ENCODE measurements at places on chromosomes 12 and 14.

- DNase-seq = no peak
These were observed 159.9 kb upstream of the HIF1A start for GRCh38 chr14:61535458-61535857.

DNA sequence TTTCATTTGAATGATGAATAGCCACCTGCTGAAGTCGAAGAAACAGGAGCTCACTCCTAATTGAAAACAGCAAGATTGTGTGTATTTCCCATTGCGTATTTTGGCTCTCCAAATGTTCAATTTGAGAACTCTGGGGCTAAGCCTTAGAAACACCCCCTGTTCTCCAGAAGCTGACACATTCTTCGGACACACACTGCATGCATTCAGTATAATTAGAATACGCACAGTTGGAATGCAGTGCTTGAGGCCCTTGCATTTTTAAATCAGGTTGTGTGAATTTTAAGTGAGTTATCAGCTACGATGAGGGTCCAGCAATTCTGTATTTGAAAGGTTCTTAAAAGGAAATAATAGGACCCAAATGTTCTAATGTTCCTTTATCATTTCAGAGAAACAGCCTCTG is 103.8 kb downstream of the PRKD1 start:
- no peak for DNase-seq

DNA sequence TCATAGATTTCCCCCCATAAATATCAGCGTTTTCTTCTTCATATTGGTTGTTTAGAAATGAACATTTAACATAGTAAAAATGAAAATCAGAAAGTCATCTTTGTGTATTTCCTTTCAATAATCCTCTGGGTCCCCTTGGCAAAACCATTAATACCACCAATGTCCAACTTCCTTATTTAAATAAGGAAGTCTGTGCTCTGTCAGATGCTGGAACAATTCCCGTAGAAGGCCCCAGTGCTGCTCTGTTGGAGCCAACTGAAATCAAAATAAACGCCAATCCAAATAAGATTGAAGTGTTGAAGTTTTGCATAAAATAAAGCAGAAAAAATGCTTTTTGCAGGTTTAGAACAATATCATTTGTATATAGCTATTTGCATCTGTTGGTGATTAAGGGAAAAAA is 93.1 kb downstream of the PPM1H start:
- DNase-seq = peak; percentile 82

- DNase-seq = no peak
These were observed 2.1 kb downstream of the TDP1 start for GRCh38 chr14:89957791-89958190.

GRCh38 chr12:125685915-125686314 is 620.7 kb downstream of the AACS start:
- no peak for DNase-seq

DNA sequence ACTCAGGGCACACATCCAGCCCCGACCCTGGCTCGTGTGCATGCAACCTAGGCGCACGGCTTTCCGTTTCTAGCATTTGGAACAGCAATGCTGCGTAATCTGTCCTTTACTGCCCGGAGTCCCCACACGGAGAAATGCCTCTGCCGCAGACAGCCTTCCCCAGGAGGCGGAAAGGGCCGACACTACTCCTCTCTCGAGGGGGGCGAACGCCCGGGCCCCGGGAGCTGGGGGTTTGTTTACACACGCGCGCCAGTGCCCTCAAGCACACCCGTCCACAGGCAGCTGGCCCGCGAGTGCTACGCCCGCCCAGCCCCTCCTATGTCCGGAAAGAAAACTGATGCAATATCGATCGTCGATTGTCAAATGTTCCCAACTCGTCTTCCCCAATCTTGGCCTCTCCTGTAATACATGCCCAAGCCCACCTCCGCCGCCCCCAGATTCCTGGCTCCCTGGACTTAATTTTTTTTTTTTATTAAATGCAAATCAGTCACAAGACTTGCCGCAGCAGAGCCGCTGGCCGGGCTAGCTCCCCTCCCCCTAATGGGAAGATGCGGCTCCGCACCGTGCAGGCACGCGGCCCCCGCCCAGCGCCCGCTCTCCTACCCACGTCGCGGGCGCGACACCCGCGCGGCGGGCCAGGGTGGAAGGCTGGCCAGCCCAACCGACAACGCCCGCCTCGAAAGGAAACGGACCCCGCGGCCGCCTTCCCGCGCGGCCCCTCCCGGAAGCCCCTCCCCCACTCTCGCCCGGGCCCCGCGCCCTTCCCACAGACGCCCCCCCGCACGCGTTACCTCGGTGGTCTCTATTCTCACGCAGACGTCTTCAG is 642 bp downstream of the SLC38A2 start:
- no peak for DNase-seq

DNA sequence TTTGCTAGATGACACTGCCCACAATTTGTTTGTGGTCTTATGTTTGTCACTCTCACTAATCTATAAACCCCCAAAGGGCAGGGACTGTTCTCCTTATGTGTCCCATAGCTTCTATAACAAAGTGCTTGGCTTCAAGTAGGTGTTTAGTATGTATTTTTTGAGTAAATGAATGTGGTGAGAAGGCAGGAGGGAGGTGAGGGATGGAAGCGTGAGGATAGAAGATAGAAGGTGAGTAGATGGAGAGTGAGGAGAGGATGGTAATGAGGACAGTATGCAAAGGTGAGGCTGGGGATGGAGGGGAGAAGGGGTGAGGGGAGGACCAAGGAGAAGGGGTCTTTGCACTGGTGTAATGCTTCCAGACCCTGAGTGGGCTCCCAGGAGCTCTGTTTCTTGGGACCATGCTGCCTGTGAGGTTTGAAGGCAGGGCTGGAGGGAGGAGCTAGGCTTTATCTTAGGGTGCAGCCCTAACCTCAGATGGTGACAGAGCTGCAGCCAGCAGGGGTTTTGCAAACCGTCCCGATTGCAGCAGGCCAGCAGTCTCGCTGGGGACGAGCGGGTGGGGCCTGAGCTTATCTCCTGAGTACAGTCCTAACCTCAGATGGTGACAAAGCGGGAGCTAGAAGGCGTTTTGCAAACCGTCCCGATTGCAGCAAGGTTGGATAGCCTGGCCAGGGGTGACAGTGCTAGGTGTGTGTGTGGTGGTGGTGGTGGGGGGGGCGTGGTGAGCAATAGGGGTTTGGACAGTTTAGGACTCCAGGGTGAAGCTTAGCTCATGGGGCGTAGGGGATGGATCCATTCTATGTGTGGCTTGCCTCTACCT is 6.5 kb downstream of the CEBPE start:
- DNase-seq = no peak

DNA sequence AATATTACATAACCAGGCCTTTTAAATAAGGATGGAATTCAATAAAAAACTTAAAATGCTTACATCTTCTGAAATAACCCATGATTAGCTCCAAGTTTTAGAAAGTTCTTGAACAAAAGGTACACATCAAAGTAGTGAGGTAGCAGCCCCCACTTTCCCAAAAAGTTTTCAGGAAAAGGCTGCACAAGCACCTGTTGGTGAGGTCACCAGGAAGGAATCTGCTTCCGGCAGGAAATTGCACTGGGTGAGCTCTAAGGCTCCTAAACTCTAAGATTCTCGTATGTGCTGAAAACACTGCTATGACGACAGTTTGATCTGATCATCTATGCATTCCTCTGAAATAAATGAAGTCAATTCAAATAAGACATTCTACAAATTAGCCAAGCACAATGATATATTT is 34.3 kb upstream of the TTC7B start:
- no peak for DNase-seq

DNA sequence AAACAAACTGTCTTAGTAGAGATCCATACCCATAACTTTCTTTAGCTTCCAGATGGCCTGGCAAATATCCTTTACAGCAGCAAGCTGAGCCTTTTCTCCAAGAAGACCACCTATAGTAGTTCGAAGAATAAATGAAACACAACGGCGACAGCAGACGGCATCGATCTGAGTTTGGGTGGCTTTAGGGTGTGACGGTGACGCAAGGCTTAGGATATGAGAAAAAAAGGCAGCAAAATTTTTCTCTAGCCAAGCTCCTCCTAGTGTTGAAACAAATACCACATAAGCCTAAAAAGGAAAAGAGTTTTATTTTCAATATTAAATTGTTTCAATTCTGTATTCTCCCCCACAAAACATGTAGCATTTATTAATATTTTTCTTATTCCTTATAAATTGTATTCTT is 33.3 kb downstream of the HEATR5A start:
- no peak for DNase-seq

DNA sequence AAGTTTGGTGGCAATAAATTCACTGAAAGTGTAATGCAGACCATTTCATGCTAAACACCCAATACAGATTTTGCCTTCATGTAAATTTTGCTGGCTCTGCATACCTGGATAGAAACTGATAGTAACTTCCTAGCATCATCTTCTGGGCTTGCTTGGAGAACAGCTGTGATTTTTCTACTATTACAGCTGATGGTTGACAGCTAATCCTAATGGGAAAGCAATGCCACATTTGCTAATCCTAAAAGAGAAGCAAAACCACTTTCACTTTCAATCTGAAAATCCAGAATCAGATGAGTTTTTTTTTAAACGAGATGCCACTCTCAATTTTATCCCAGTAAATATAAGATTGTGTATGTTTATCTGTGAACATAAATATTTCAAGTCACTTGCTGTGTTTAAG is 1035.9 kb downstream of the TRHDE start:
- no peak for DNase-seq

- no peak for DNase-seq
These were observed 1.4 kb downstream of the GUCY2C start for GRCh38 chr12:14694970-14695369.

- no peak for DNase-seq
These were observed 8.7 kb downstream of the DNAI7 start for GRCh38 chr12:25186038-25186787.

GRCh38 chr12:12983420-12984035 is 16.5 kb downstream of the HEBP1 start:
- DNase-seq = no peak

- no peak for DNase-seq
These were observed 57.7 kb downstream of the ADGRD1 start for GRCh38 chr12:131011165-131012079.

DNA sequence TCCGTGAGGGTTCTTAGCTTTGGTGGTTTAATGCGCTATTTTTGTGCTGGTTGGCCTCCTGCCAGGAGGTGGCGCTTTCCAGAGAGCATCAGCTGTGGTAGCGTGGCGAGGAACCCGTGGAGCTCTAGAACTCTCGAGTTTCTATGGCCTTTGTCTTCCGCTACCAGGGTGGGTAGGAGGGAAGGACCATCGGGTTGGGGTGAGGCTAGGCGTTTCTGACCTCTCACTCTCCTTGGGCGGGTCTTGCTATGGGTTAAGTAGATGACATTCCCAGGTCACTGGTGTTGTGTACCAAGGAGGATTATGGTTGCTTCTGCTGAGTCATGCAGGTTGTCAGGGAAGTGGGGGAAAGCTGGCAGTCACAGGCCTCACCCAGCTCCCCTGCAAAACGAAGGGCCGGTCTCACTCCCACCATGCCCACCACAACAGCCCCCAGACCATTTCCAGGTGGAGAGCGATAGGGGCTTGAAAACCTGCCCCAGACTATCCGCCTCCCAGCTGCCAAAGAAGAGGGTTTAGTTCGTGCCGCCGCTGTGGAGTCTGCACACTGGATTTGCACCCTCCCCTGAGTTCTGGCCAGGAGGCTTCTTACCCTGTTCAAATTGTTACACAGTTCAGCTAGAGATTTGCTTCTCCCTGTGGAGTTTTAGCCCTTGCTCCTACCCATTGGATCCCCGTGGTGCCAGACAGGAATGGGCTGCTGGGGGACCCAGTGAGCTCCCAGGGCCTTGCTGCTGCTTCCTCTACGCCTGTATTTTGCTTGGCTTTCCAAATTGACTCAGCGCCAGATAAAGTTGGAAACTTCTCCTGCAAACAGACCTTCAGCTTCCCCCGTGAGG is 21.9 kb downstream of the RNFT2 start:
- no peak for DNase-seq

- DNase-seq = no peak
These were observed 614.1 kb downstream of the SLC16A7 start for GRCh38 chr12:60209933-60210332.

DNA sequence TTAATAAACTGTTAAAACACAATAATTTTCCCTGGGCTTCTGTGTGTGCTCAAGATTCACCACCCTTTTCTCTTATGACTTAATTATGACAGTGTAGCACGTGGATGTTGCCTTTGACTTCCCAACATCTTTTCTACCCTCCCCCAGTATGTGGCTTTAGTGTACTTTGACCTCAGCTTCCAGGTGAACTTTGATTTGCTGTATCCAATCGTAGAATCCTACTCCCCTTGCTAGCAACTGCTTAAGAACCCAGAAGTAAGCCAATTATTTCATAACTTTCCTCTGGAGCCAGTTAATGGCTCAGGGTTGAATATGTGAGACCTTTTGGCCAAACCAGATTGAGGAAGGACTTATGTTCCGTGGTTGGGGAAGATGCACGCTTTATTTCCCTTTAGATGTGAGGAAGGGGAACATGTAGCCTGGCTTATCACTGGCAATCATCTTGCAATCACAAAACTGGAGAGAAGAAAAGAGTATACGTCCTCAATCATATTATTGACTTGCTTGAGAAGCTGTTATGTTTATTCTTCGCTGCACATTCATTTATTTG is 259.6 kb upstream of the ATP2B1 start:
- DNase-seq = no peak

DNA sequence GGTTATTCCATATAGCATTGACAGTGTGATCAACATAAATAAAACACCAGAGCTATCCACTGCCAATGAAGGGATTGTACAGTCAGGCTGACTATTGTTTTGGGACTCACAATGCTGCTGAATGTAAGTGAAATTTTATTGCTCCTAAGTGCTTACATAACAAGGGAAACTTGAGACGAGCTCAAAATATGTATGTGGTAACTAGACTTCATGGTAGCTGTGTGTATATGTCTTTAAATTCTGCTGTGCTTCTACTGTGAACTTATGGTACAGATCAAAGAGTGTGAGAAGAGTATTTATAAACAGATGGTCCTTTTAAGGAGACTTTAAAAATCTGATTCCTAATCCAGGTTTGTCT is 6.9 kb downstream of the FLRT2 start:
- no peak for DNase-seq

DNA sequence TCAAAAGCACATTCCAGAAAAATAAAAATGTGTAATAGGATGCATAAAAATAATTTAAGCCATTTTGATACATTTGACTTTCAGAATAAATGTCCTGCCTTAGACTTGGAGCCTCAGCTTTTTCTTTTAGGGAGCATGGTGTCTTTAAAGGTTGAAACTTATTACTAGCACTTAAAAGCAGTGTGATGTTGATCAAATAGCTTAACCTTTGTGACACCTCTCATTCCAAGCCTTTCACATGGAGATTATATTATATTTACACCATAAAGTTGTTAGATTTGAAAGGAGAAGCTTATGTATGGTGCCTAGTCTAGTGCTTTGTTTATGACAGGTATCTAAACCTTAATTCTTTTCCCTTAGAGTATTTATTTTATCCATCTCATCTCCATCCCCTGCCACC is 61.9 kb downstream of the KTN1 start:
- no peak for DNase-seq

GRCh38 chr14:73259837-73260236 is 22.5 kb downstream of the PAPLN start:
- DNase-seq = no peak

GRCh38 chr12:112314981-112315380 is 67.2 kb downstream of the HECTD4 start:
- DNase-seq = no peak

Measured in LNCaP clone FGC (cell line).